ENCODE measurements at places on chromosomes 6 and 20. TPM values are rescaled to one million over a fixed set of nuclear protein-coding genes. Genes with fewer than 3 reads are reported as not detected.

The C20orf204 gene
- 4.3 TPM for total RNA-seq

The TBCC gene
- 19.5 TPM for total RNA-seq

The CLPSL2 gene
- not detected for total RNA-seq

The KCNK15 gene
- 0.34 TPM for total RNA-seq

The C20orf141 gene
- total RNA-seq, result not detected

The TINAG gene
- not detected for total RNA-seq

The MYCT1 gene
- total RNA-seq, result not detected

The NRSN1 gene
- total RNA-seq, result not detected

GRCh38 chr6:107594736-107595135 is 104.8 kb downstream of the SOBP start:
- H3K4me3 ChIP-seq, result no peak overlapping the region
- no peaks in the 10 kb centered on the region for H3K36me3 ChIP-seq
- H3K4me1 ChIP-seq, result no peaks in the 10 kb centered on the region
- peaks cover 67% of the 10 kb centered on the region for H3K27me3 ChIP-seq
- H3K27ac ChIP-seq, result no peak overlapping the region

GRCh38 chr6:99099243-99099642 is 151.5 kb upstream of the FBXL4 start:
- peaks cover 18% of the 10 kb centered on the region for H3K27me3 ChIP-seq
- H3K27ac ChIP-seq, result no peak overlapping the region
- H3K4me3 ChIP-seq, result no peak overlapping the region
- DNase-seq, result no peak

DNA sequence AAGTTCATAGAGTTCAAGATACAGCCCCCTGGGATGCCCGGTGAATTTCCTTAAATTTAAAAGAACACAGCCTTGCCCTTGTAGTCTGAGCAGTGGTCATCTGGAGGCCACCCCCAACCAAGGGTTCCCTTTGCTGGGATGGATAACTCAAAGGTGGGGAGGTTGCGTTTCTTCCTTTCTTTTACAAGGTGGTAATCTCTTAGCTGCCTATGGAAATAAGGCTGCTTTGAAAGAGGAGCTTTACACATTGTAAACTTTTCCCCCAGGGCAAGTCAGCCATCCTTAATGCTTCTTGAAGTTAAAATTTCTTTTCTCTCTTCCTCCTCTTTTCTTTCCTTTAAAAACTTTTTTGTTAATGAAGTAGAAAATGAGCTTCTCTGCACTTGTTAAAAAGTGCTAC is 71.2 kb upstream of the PRDM1 start:
- peaks cover 23% of the 10 kb centered on the region for H3K27me3 ChIP-seq
- no peaks in the 10 kb centered on the region for H3K36me3 ChIP-seq
- no peak for DNase-seq

GRCh38 chr20:32523613-32524213 is 61.4 kb downstream of the NOL4L start:
- peaks cover 38% of the 10 kb centered on the region for H3K4me1 ChIP-seq
- H3K27me3 ChIP-seq, result no peaks in the 10 kb centered on the region
- H3K36me3 ChIP-seq, result peaks cover 25% of the 10 kb centered on the region
- no peak for DNase-seq

GRCh38 chr6:134949927-134950326 is at the start of gene ALDH8A1:
TSS of gene ALDH8A1 (minus strand) at chr6:134950101. CDS start at chr6:134950053, 48 bp downstream.
- DNase-seq, result no peak
- peaks cover 6% of the 10 kb centered on the region for H3K36me3 ChIP-seq
- no peak within 1 kb of the TSS for H3K27ac ChIP-seq
- no peak within 1 kb of the TSS for H3K4me3 ChIP-seq
- no peaks in the 10 kb centered on the region for H3K27me3 ChIP-seq

GRCh38 chr6:37207903-37208456 is 38.0 kb downstream of the PIM1 start:
- peak; percentile 85 for DNase-seq
- H3K36me3 ChIP-seq, result no peaks in the 10 kb centered on the region
- peak overlapping the region; percentile 15 for H3K4me3 ChIP-seq
- no peaks in the 10 kb centered on the region for H3K27me3 ChIP-seq
- H3K4me1 ChIP-seq, result peaks cover 57% of the 10 kb centered on the region

DNA sequence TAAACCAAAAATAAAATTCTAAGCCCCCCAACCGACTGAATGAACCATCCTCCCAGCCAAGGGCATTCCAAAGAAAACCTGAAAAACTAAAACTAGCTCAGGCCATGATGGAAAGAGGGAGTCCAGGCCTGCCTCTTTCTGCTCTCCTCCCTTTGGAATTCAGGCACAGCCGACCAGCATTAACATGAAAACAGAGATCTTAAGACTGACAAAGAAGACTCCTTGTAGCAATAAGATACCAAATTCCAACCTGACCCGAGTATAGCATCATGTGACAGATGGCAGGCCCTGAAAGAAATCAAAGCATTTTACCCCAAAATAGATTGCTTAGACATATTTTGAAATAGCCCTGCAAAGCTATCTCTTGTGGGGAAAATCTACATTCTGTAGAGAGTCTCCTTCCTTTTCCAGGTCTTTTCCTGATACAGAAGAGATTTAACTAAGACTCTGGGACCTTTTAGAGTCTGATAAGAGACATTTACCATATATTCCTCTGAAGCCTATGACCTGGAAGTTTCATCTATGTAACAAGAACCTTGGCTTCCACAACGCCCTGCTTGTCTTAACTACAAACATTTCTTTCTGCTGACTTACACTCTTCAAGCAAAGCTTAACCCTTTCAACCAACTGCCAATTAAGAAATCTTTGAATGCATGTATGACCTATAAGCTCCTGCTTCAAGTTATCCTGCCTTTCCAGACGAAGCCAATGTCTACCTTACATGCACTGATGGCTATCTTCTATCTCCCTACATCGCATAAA is 22.2 kb upstream of the TXLNB start:
- no peaks in the 10 kb centered on the region for H3K27me3 ChIP-seq
- H3K36me3 ChIP-seq, result peaks cover 8% of the 10 kb centered on the region
- peaks cover 16% of the 10 kb centered on the region for H3K4me1 ChIP-seq
- H3K4me3 ChIP-seq, result no peak overlapping the region
- no peak for DNase-seq

DNA sequence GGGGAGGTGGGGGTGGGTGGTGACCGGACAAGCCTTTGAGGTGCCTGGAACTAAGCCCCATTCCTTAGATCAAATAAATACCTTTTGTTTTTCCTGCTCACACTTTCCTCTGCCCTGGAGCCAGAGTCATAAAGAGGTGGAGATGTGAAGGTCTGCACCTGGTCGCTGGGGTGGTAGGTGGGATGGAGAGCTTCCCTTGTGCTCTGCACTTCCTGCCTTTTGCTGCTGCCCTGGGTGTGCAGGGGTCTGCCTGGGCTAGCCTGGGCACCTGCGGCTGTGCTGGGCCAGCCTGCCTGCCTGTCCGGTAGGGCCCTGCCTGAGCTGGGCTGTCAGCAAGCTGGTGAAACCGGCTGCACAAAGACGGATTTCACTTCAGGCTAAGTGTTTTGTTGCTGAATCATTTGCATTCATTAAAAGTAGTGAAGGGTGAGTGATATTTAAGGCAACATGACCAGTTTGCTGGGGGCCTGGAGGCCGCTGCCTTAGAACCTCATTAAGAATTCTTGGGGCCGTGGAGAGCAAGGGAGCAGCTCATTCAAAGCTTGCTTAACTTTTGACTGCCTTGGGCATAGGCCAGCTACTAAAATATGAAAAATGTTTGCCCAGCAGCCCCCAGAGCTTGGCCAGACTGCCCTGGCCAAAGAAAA is 20.5 kb downstream of the PTK7 start:
- DNase-seq, result no peak
- no peaks in the 10 kb centered on the region for H3K36me3 ChIP-seq
- H3K4me1 ChIP-seq, result peaks cover 21% of the 10 kb centered on the region
- H3K4me3 ChIP-seq, result no peak overlapping the region

DNA sequence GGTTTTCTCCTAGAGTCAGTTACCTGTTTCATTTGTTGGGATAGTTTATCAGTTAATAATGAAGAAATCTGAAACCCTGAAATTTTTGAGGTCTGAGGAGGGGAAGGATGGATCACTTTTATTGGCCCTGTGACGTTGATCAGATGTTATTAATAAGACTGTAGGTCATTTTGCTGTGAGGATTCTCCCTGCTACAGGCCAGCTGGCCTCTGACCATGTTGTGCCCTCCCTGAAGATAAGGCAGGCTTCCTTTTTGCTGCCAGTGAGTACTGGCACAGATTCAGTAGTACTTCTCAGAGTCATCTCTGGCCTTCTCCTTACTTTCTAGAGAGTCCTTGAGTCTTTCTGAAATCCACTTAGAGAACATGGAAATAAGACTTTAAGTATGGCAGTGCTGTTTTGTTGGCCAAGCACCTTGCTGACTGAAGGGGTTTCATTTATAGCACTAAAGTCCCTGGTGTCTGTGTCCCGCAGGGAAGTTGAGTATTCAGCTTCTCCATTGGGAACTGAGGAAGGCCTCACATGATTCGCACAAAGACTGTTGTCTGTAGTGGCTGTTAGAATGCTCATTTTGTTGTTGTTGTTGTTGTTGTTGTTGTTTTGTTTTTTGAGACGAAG is 202.6 kb downstream of the DTNBP1 start:
- H3K27me3 ChIP-seq, result no peaks in the 10 kb centered on the region
- H3K36me3 ChIP-seq, result peaks cover 55% of the 10 kb centered on the region
- no peak overlapping the region for H3K27ac ChIP-seq
- H3K4me1 ChIP-seq, result peaks cover 49% of the 10 kb centered on the region
- no peak for DNase-seq
- H3K4me3 ChIP-seq, result no peak overlapping the region

DNA sequence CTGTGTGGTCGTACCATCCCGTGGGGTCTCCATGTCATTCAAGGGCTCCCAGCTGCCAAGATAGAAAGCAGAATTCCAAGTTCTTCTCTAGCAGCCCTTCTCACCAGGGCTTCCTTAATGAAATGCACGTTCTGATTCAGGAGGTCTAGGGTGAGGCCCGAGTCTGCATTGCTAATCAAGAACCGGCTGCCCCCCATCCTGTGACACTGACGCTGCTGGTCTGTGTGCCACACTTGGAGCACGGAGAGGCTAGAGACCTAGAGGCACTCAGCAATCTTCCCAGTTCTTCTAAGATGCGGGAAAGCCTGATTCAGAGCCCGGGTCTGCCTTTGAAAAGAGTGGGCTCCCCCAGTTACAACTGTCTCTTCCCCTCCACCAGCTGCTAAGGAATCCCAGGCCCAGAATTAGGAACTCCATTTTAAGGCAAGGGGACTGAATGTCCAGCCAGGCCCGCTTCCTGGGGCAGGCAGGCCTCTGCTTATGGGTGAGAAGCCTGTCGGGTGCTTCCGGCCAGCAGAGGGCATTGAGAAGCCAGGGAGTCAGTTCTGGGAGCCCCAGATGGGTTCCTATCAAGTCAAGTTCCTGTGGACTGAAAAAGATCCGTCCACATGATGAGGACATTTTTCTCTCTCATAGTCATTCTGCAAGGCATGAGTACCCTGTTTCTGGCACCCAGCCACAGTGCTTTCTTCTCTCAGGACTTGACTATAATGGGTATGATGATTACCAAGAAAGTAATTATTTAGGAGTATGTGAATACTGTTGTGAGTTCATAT is 69.8 kb upstream of the RIN2 start:
- peaks cover 1% of the 10 kb centered on the region for H3K27me3 ChIP-seq
- no peak overlapping the region for H3K27ac ChIP-seq
- no peak overlapping the region for H3K4me3 ChIP-seq
- H3K36me3 ChIP-seq, result no peaks in the 10 kb centered on the region
